ENCODE measurements at places on chromosomes 2 and 18. TPM values are rescaled to one million over a fixed set of nuclear protein-coding genes. Genes with fewer than 3 reads are reported as not detected.

ZNF892 gene
- total RNA-seq: 3.0 TPM

FLACC1 gene
- total RNA-seq: 1.6 TPM

EFHD1 gene
- 1.1 TPM for total RNA-seq

PAX8 gene
- total RNA-seq: 0.13 TPM

UGT1A5 gene
- not detected for total RNA-seq

POTEF gene
- not detected for total RNA-seq

CNOT9 gene
- total RNA-seq: 36.4 TPM

DOK6 gene
- total RNA-seq: 3.0 TPM

CDKL4 gene
- total RNA-seq: 1.7 TPM

TMEM178A gene
- total RNA-seq: 1.5 TPM

RFTN2 gene
- total RNA-seq: 25.6 TPM

SOX11 gene
- total RNA-seq: not detected

PROC gene
- not detected for total RNA-seq

IMPACT gene
- total RNA-seq: 25.4 TPM

DYNAP gene
- not detected for total RNA-seq

IL1A gene
- total RNA-seq: 0.13 TPM

TUBA3E gene
- not detected for total RNA-seq

STARD6 gene
- 0.53 TPM for total RNA-seq

SOS1 gene
- total RNA-seq: 13.3 TPM

CNGA3 gene
- total RNA-seq: 0.13 TPM

KANSL1L gene
- 21.4 TPM for total RNA-seq

TTR gene
- total RNA-seq: not detected

SFT2D3 gene
- total RNA-seq: 4.4 TPM

ZBTB14 gene
- 9.6 TPM for total RNA-seq

CDH19 gene
- total RNA-seq: 1.7 TPM

PTPRM gene
- 100 TPM for total RNA-seq

CD8A gene
- not detected for total RNA-seq

CFAP65 gene
- total RNA-seq: not detected

COL4A3 gene
- total RNA-seq: 16.2 TPM

DSC3 gene
- under 0.01 TPM for total RNA-seq

SLC4A5 gene
- 0.31 TPM for total RNA-seq

CHST9 gene
- total RNA-seq: not detected

ACOXL gene
- not detected for total RNA-seq

GPR75 gene
- total RNA-seq: 0.79 TPM

TSPYL6 gene
- total RNA-seq: not detected

L3MBTL4 gene
- under 0.01 TPM for total RNA-seq

CYP26B1 gene
- total RNA-seq: 0.25 TPM

KLHL29 gene
- total RNA-seq: 4.0 TPM

TMEM18 gene
- 18.9 TPM for total RNA-seq

HOXD3 gene
- total RNA-seq: not detected

C2orf66 gene
- 0.19 TPM for total RNA-seq

SLC5A7 gene
- not detected for total RNA-seq

ERFE gene
- 0.92 TPM for total RNA-seq

TUBB8B gene
- not detected for total RNA-seq

ANKRD36B gene
- 19.8 TPM for total RNA-seq

CRYGA gene
- not detected for total RNA-seq

ITGAV gene
- 144 TPM for total RNA-seq

INO80B gene
- total RNA-seq: 15.0 TPM

CNDP1 gene
- total RNA-seq: not detected

ALK gene
- not detected for total RNA-seq

CABYR gene
- 1.5 TPM for total RNA-seq

GULP1 gene
- 62.0 TPM for total RNA-seq

SPP2 gene
- not detected for total RNA-seq

All from aortic smooth muscle cell (primary cell).